Uterus (tissue), 4 donors: ENCODE measurements at places on chromosomes 16 and 17. TPM values are rescaled to one million over a fixed set of nuclear protein-coding genes. Genes with fewer than 3 reads are reported as not detected.

Gene TMEM114
- total RNA-seq, result not detected

Gene TMEM107
- 21.2 TPM for total RNA-seq

Gene SDR42E1
- under 0.01 TPM for total RNA-seq

Gene NHLRC4
- 7.5 TPM for total RNA-seq

Gene TBC1D3C
- total RNA-seq, result 0.35 TPM

Gene TTYH2
- total RNA-seq, result 34.8 TPM

Gene LCAT
- 11.2 TPM for total RNA-seq

Gene ASPHD1
- total RNA-seq, result 1.0 TPM

Gene MARVELD3
- total RNA-seq, result 0.21 TPM

Gene PLD2
- total RNA-seq, result 10.0 TPM

Gene CXCL16
- total RNA-seq, result 1.0 TPM

Gene NAT9
- 21.8 TPM for total RNA-seq

Gene ATP2A1
- not detected for total RNA-seq

GRCh38 chr16:58025351-58026138, at the start of gene MMP15:
Gene MMP15 (plus strand): TSS chr16:58025754. CDS start chr16:58026351, 597 bp downstream.
- DNase-seq, result peak; percentile 51

- no peak for DNase-seq
These were observed 435.3 kb upstream of the ZFHX3 start for GRCh38 chr16:73483076-73483791.

GRCh38 chr17:42804918-42805367, 6.3 kb downstream of the CNTD1 start:
- DNase-seq, result no peak

GRCh38 chr16:84298376-84298899, 3.8 kb downstream of the WFDC1 start:
- no peak for DNase-seq

DNA sequence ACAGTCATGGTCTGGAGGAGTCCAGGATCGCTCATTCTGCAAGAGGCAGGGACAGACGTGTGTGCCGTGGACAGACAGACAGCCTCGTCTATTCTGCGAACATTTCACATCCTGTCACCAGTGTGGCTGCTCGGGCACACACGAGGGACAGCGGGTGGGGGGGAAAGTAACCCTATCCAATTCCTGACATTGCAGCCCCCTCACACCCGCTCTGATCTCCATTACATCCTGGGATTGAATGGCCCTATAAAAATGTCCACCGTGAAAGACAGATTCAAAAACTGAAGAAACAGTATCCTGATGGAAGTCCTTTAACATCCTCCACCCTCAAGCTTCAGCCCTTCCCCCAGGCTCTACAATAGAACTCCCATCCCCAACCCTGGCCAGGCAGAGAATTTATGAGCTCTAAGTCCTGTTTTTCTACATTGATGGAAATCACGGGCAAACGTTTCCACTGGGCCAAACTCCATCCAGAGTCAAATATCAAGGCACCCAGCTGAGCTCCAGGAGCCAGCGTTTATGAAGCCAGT, 39.4 kb downstream of the HS3ST3A1 start:
- DNase-seq, result peak; percentile 55

DNA sequence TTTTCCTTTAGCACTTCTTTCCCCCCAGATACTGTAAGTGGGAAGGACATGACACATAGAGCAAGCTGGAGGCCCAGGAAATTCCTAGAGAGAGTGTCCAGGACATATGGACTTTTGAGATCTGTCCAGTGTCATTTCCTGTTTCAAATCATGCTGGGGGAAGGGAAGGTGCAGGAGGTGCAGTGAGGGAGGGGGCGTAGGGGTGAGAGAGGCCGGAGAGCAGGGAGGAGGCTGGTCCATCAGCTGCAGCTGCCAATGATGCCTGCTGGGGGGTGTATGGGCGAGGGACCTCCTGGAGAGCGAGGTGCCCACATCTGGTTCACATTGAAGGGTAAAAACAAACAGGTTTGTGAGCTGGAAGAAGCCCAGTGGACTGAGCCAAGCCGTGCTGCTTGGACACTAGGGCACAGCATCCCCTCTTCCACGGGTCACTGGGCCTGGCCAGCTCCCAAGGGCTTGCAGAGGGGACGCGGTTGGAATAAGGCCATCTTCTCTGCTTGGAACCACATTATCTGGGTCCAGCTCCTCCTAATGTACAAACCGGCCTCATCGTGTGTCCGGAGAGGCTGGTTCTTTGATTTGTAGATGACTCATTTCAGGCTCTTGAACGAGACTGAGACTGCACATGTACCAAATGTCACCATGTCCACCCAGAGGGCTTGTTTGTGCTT, 70.4 kb upstream of the SMURF2 start:
- DNase-seq, result no peak

- DNase-seq, result no peak
These were observed 3.3 kb upstream of the KCTD11 start for GRCh38 chr17:7348478-7349242.

GRCh38 chr17:16870253-16871245, 101.4 kb downstream of the TNFRSF13B start:
- no peak for DNase-seq

DNA sequence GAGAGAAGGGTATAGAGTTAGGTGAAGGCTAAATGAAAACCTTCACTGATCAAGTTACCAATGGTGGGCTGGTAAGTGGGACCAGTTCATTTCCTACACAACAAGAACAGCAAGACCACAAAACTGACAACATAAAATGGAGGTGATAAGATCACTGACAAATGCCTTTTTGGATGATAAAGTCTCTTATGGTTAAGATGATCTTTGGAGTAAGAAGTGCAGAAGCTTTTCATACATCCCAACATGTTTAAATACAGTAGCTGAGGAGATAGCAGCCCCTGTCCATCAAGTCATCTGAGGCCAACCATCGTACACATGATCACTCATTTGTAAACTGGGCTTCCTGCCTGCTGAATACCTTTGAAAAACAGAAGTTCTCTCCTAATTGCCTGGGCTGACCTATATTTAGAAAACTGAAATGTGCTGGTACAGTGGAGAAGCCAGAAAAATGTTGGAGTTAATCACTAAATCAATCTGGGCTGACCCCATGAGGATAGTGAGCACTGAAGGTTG, 259.0 kb upstream of the ZFHX3 start:
- no peak for DNase-seq

DNA sequence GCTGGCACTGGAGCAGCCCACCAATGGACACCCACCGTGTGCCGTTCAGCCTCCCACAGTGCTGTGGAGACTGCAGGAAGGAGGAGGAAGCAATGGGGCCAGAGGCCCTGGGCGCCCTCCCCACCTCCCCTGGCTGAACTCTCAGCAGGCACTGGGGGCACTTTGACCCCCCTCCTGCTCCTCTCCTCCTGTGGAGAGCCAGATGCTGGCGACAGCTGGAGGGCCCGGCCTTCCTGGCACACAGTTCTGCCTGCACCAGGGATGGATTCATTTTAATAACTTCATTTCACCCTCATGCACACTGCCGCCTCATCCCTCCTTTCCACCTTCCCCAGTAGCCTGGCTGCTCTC, 6.0 kb downstream of the NXPH3 start:
- no peak for DNase-seq

GRCh38 chr17:76213491-76213890, 26.8 kb downstream of the RNF157 start:
- DNase-seq, result no peak

DNA sequence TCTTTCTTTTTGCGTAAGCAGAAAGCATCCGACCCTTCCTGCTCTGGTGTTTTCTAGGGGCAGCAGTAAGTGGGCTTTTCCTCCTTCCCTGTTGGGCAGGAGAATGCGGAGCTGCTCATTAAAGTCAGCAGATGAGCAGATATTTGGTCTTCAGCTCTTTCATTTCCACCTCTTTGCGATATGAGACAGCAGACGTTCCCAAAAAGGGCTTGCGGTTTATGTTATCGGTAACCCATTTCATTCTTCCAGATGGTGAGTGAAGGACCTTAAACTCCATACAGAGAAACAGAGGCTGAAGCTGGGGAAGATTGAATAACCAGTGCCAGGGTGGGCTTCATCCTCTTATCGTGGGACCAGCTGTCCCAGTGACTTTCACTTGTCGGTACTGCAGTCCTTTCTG, 40.7 kb downstream of the KSR1 start:
- DNase-seq, result no peak

GRCh38 chr16:64900517-64900916, 221.3 kb downstream of the CDH11 start:
- no peak for DNase-seq

DNA sequence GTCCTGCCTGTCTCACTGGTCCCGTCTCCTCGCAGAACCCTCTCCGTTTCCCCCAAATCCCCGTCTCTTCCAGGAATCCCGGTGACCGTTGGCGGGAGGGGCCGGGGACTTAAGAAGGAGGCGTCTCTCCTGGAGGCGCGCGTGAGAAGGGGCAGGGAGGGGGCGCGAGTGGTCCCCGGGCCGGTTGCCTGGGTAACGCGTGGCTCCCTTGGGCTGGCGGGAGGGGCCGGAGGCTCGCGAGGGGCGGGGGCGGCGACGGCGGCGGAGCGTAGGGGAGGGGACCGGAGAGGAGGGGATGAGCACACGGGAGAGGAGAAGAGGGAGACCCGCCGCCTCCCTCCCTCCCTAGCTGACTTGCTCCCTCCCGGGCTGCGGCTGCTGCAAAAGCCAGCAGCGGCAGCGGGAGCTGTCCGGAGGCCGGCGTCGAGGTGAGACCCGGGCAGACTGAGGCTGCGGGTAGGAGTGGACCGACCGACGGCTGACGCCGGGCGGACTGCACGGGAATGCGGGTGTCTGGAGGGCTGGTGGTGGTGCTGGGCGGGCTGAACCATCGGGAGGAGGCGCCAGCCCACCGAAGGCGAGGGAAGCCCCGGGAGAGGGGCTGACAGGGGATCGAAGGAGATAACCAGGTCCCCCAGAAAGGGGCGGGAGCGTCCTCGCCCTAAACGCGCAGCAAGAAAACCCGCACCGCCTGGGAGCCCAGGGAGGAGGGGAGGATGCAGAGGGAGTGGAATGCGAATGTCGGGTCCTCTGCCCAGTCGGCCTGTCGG, at the start of gene PRRT2:
Gene PRRT2 (plus strand): TSS at position 298 of the 770 bp plus-strand sequence. CDS start 862 bp downstream, outside the sequence.
- DNase-seq, result peak; percentile 80

GRCh38 chr17:39261286-39261685, 35.5 kb upstream of the STAC2 start:
- DNase-seq, result no peak

- DNase-seq, result no peak
These were observed 7.1 kb upstream of the CNP start for GRCh38 chr17:41959336-41960095.

DNA sequence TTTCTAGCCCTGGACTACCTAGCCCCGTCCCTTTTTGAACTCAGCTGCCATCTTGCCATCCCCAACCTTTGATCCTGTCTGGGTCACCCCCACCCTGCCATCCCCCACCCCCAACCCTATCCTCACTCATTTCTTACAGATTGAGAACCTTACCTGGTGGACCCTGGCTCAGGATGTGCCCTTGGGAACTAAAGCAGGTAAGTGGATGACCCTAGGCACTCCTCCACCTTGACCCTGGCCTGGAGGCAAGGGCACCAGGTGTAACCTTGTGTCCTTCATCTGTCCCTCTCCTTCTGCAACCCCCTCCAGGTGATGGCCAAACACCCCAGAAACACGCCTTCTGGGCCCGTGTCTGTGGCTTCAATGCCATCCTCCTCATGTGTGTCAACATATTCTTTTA, 15.5 kb upstream of the FAM83G start:
- DNase-seq, result no peak

GRCh38 chr16:25151996-25152395, 40.5 kb downstream of the LCMT1 start:
- DNase-seq, result no peak

DNA sequence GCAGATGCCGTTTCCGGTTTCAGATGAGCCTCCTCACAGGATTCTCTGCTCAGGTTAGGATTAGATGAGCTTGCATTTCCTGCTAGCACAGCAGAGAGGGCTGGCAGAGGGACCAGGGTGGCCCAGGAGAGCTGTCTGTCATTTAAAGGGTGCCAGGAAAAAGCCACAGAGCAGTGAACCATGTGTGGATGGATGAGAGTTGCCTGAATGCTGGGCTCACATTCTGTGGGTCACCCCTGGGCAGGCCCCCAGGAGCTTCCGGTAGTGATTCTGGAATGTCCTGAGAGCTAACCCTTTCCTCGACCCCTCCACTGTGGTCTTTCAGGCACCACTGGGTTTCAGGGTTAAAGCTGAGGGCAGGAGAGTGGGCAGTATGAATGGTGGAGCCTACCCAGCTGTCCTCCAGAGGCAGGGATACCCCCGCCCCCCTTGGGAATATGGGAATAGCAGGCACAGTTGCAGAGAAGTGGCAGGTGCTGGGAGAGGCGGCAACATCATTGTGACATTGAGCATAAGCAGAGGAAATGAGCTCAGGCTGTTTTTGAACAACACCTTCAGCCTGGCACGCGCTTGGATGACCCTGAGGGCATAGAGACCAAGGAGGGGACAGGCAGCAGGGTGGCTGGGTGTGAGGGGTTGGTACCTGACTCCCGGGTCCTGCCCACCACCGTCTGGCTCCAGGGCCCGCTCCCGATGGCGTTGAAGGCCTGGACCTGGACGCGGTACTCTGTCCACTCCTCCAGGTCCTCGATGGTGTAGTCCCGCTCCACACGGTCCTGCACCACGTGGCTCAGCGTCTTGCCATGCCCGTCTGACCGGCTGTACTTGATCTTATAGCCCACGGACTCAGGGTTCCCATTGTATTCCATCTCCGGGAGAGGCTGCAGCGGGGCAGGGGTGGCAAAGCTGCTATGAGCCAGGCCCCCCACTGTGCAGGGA, 83.0 kb upstream of the CDC42EP4 start:
- DNase-seq, result no peak

DNA sequence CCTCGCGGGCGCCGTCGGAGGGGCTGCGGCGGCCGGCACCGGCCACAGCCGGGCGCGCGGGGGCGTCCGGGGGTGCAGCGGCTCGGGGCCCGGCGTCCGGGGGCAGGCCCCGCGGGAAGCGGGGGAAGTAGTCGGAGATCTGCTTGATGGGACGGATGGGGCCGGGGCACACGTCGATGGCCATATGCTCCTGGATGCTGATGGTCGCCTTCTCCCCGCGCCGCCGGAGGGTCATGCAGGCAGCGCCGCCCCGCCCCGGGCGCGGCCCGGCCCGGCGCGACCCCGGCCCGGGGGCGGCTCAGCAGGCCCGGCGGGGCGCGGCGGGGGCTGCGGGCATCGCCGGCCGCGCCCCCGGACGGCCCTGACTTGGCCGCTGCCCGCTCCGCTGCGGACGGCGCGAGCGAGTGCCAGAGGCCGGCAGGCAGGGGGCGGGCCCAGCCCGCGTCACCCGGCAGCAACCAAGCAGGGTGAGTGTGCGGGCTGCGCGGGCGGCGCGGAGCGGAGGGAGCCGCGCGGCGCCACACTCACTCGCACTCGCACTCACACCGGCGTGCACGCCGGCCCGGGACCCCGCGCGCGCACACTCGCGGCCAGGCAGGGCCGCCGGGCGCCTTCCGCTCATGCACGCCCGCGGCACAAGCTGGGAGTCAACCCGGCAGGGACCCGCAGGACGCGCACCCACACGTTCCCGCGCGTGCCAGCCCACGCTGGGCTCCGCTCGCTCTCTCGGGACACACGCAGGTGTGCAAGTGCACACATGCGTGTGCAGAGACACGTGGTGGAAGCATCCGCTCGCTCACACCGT, at the start of gene DOC2B:
Gene DOC2B (minus strand): TSS at position 406 of the 805 bp plus-strand sequence. CDS start 171 bp downstream, at position 235.
- DNase-seq, result no peak

- no peak for DNase-seq
These were observed 804 bp downstream of the ATP6V0C start for GRCh38 chr16:2514333-2515179.
